ENCODE measurements at places on chromosomes 11 and 22.

DNA sequence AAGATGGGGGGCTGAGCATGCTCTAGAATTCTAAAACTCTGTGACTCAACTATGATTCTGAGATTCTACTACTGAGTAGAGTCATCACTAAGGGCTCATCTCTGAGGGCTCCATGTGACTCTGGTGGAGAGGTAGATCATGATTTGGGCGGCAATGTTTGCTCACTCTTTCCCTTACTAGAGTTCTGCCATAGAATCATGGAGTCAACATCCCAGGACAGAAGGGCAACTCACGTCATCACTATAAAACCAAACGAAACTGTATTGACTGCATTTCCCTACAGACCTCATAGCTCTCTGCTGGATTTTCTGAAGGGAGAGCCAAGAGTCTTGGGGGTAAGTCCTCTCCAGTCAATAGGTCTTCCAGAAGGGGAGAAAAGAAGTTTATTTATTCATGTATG, at the start of gene MS4A14:
Gene MS4A14, plus strand, starts transcription at position 78 of the 400 bp plus-strand sequence. Its CDS starts 120 bp downstream, at position 198.
- no peak for DNase-seq

- DNase-seq: no peak
Observed at GRCh38 chr11:111406589-111406988, 27.5 kb upstream of the POU2AF1 start.

- no peak for DNase-seq
Observed at GRCh38 chr11:119380827-119381180, 686 bp downstream of the USP2 start.

GRCh38 chr11:62171261-62171723, 18.7 kb upstream of the SCGB1D1 start:
- peak; percentile 33 for DNase-seq

DNA sequence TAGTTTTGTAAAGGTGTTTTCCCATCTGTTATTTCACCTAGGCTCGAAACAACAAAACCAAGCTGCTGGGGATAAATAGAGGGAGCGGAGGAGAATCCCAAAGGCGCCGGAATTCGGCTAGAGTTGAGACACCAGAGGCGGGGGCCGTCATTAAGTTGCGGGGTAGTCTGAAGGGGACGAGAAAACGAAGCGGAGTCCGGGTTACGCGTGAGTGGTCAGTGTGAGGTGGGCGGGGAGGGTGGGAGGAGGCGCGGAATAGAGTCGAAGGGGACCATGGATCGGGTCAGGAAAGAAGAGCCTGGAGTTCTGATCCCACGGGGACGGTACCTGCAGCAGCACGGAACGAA, 361 bp downstream of the SRPRA start:
- no peak for DNase-seq

All from activated T-helper 1 cell treated with Interleukin-2 at 50 U/mL for 16 hours (primary cell).